Lower lobe of right lung (tissue), 2 donors: ENCODE measurements at places on chromosomes 2 and 18. TPM values are rescaled to one million over a fixed set of nuclear protein-coding genes. Genes with fewer than 3 reads are reported as not detected.

GRCh38 chr2:235616885-235617284 is 123.0 kb downstream of the AGAP1 start:
- peaks cover 13% of the 10 kb centered on the region for H3K4me1 ChIP-seq
- H3K4me3 ChIP-seq, result no peak overlapping the region
- no peaks in the 10 kb centered on the region for H3K27me3 ChIP-seq
- H3K36me3 ChIP-seq, result no peaks in the 10 kb centered on the region
- H3K27ac ChIP-seq, result peak overlapping the region; percentile 33

GRCh38 chr2:5140347-5140746 is 551.8 kb upstream of the SOX11 start:
- no peak for DNase-seq
- no peak overlapping the region for H3K4me3 ChIP-seq
- H3K4me1 ChIP-seq, result no peaks in the 10 kb centered on the region
- H3K36me3 ChIP-seq, result no peaks in the 10 kb centered on the region

DNA sequence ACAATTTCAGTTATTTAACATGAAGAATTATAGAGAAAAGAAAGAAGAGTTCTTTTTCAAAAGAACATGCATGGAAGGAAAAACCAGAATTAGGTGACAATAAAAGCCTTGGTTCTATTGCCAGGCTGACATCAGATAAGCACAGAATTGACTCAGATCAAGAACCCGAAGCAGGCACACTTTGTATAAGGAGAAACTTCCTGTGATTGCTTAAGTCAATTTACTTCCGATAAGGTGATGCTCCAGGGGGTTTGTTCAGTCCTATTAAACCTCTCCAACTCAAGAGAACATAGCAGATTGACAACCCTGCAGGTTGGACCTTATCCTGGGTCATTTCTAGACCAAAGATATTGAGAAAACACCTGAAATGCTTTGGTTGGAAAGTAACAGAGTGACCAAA is 31.4 kb downstream of the GAREM1 start:
- DNase-seq, result no peak
- H3K27me3 ChIP-seq, result no peaks in the 10 kb centered on the region
- no peak overlapping the region for H3K4me3 ChIP-seq
- peaks cover 4% of the 10 kb centered on the region for H3K4me1 ChIP-seq
- no peaks in the 10 kb centered on the region for H3K36me3 ChIP-seq
- no peak overlapping the region for H3K27ac ChIP-seq

- no peaks in the 10 kb centered on the region for H3K36me3 ChIP-seq
- H3K4me3 ChIP-seq, result no peak overlapping the region
- peaks cover 5% of the 10 kb centered on the region for H3K27me3 ChIP-seq
- DNase-seq, result no peak
These were observed 6.9 kb downstream of the INHA start for GRCh38 chr2:219578811-219579613.

GRCh38 chr18:42258301-42258965 is 303.4 kb downstream of the PIK3C3 start:
- H3K4me1 ChIP-seq, result no peaks in the 10 kb centered on the region
- H3K27ac ChIP-seq, result no peak overlapping the region
- no peak for DNase-seq
- H3K4me3 ChIP-seq, result no peak overlapping the region
- no peaks in the 10 kb centered on the region for H3K36me3 ChIP-seq

- peaks cover 9% of the 10 kb centered on the region for H3K4me1 ChIP-seq
- no peak overlapping the region for H3K27ac ChIP-seq
- no peak overlapping the region for H3K4me3 ChIP-seq
- DNase-seq, result peak; percentile 43
These were observed 24.9 kb downstream of the GLI2 start for GRCh38 chr2:120760446-120761135.

GRCh38 chr2:122378521-122378920 is 623.1 kb downstream of the TSN start:
- no peaks in the 10 kb centered on the region for H3K27me3 ChIP-seq
- H3K27ac ChIP-seq, result no peak overlapping the region
- H3K4me3 ChIP-seq, result no peak overlapping the region
- DNase-seq, result no peak
- H3K36me3 ChIP-seq, result no peaks in the 10 kb centered on the region

- peaks cover 50% of the 10 kb centered on the region for H3K4me1 ChIP-seq
- no peak for DNase-seq
- no peak overlapping the region for H3K4me3 ChIP-seq
- H3K27me3 ChIP-seq, result no peaks in the 10 kb centered on the region
These were observed 245.1 kb downstream of the NEDD4L start for GRCh38 chr18:58288921-58289797.

DNA sequence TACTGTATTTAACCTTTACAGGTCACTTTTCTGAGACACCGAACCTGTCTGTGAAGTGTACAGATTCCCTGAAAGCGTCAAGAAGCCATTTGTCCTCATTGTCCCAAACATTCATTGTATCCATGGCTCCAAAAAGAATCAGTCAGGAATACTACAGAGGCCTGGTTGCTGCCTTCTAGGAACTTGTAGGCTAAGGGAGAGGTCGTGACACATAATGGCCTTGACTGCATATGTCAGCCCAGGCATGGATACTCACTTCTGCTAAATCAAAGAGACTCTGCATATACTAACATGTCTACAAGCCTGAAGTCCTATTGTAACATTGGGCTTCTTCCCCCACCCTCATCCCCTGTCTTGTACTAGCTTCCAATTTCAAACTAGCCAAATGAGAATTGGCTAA is 40.2 kb downstream of the ONECUT2 start:
- no peak overlapping the region for H3K27ac ChIP-seq
- no peak overlapping the region for H3K4me3 ChIP-seq
- H3K36me3 ChIP-seq, result no peaks in the 10 kb centered on the region

- no peaks in the 10 kb centered on the region for H3K36me3 ChIP-seq
- H3K4me3 ChIP-seq, result no peak overlapping the region
- no peak for DNase-seq
- H3K4me1 ChIP-seq, result no peaks in the 10 kb centered on the region
- no peak overlapping the region for H3K27ac ChIP-seq
These were observed 14.8 kb downstream of the SLC16A14 start for GRCh38 chr2:230053753-230054478.

DNA sequence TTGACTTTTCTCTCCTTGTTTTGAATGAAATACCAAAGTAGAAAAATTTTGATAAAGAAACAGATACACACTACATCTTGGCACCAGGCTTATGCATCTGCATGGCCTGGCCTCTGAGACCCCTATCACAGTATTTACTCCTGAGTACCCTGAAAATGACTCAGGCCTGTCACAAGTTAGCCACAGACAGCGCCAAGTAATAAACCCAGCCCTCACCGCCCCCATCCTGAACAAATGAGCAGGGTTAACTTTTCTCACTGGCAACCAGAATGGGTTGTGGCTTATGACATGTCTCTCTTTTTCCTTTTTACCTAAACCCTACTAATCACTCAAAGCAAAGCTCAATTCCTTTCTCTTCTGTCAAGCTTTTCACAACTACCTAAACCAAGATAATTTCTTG is 35.3 kb downstream of the SPRED2 start:
- H3K36me3 ChIP-seq, result no peaks in the 10 kb centered on the region
- no peak overlapping the region for H3K4me3 ChIP-seq
- no peaks in the 10 kb centered on the region for H3K27me3 ChIP-seq

- peaks cover 43% of the 10 kb centered on the region for H3K4me1 ChIP-seq
- H3K4me3 ChIP-seq, result peak overlapping the region; percentile 80
- peak; percentile 63 for DNase-seq
- H3K27ac ChIP-seq, result peak overlapping the region; percentile 97
- no peaks in the 10 kb centered on the region for H3K27me3 ChIP-seq
These were observed 687 bp downstream of the CTDP1 start for GRCh38 chr18:79680100-79680879.

- H3K36me3 ChIP-seq, result no peaks in the 10 kb centered on the region
- no peaks in the 10 kb centered on the region for H3K27me3 ChIP-seq
- peaks cover 9% of the 10 kb centered on the region for H3K4me1 ChIP-seq
- no peak overlapping the region for H3K27ac ChIP-seq
- H3K4me3 ChIP-seq, result no peak overlapping the region
These were observed 124.0 kb downstream of the PLA2R1 start for GRCh38 chr2:159938395-159938794.

DNA sequence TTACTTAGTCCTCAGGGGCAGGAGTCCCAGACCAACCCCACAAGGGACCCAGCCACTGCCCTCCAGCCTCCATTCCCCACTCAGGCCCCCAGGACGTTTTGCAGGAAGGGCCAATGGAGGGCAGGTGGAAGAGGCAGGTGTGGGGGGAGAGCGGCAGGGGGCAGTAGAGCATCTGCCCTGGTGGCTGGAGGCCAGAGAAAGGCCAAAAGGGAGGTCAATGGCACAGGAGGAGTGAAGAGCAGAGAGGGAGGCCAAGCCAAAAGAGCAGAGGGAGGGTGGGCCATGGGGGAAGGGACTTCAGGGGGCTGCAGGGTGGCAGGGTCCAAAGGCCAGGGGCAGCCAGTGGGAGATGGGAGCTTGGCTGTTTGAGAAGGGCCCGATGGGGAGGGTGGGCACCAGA is 17.3 kb upstream of the GPR55 start:
- no peak overlapping the region for H3K27ac ChIP-seq
- no peak overlapping the region for H3K4me3 ChIP-seq
- H3K4me1 ChIP-seq, result peaks cover 10% of the 10 kb centered on the region
- H3K36me3 ChIP-seq, result no peaks in the 10 kb centered on the region
- no peaks in the 10 kb centered on the region for H3K27me3 ChIP-seq

GRCh38 chr2:177733322-177733855 is 339.2 kb downstream of the PDE11A start:
- H3K36me3 ChIP-seq, result no peaks in the 10 kb centered on the region
- H3K4me1 ChIP-seq, result no peaks in the 10 kb centered on the region
- H3K4me3 ChIP-seq, result no peak overlapping the region
- H3K27ac ChIP-seq, result no peak overlapping the region
- no peak for DNase-seq

DNA sequence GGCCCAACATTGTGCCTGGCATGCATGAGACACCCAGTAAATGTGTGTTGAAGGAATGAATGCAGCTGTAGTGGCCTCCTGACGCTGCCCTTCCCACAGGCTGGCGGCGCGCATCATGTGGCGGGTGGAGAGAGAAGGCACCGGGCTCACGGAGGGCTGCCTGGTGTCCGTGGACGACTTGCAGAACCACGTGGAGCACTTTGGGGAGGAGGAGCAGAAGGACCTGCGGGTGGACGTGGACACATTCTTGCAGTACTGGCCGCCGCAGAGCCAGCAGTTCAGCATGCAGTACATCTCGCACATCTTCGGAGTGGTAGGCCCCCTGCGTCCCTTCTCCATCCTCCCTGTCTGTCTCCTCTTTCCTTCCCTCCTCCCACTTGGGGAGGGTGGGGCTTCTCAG is 20.1 kb downstream of the SMYD1 start:
- no peaks in the 10 kb centered on the region for H3K36me3 ChIP-seq
- no peak for DNase-seq
- no peaks in the 10 kb centered on the region for H3K4me1 ChIP-seq
- no peak overlapping the region for H3K4me3 ChIP-seq
- no peaks in the 10 kb centered on the region for H3K27me3 ChIP-seq

DNA sequence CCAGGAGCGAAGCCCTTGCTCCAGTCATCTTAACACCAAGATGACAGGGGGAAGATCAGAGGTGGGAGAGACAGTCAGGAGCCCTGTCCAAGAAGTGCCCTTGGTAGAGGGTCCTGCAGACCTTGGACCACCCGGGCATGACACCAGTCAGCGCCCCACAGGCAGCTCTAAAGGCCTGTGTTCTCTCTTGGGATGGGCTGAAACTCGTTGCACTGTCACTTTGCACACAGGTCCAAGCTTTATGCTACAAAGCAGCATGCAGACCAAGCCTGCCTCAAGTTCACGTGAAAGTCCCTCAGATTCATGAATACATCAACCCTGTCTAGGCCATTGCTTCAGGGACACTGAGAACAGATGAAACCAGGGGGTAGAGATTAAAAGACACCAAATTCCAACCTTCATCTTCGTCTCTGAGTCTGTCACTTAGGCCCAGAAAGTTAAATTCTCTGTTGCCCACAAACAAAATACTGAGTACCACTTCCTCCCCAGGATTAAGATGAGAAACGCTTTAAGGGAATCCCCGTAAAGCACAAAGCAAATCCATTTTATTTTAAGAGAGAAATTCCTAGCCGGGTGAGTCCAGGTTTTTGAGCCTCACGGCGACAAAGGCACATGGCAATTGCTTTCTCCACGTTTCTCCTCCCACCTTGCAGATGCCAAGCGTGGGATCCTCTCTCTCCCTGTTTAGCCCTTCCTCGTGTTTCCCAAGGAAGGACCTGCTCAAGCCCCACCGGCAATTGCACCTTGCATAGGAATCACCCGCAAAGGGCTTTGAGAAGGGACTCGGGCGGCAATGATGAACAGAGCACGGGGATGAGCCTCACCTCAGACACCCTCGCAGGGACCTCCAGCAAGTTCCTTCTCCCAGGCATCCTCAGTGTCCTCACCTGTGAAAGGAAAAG is 75.0 kb upstream of the ID2 start:
- H3K4me3 ChIP-seq, result no peak overlapping the region
- no peaks in the 10 kb centered on the region for H3K27me3 ChIP-seq
- no peak overlapping the region for H3K27ac ChIP-seq
- no peaks in the 10 kb centered on the region for H3K36me3 ChIP-seq
- DNase-seq, result peak; percentile 21

GRCh38 chr2:150860301-150860700 is 372.8 kb upstream of the RND3 start:
- H3K27ac ChIP-seq, result no peak overlapping the region
- DNase-seq, result no peak
- no peak overlapping the region for H3K4me3 ChIP-seq
- no peaks in the 10 kb centered on the region for H3K36me3 ChIP-seq
- H3K27me3 ChIP-seq, result no peaks in the 10 kb centered on the region
- H3K4me1 ChIP-seq, result no peaks in the 10 kb centered on the region

- H3K36me3 ChIP-seq, result no peaks in the 10 kb centered on the region
- peak within 1 kb of the TSS; percentile 86 for H3K27ac ChIP-seq
- peak within 1 kb of the TSS; percentile 91 for H3K4me3 ChIP-seq
- peak; percentile 93 for DNase-seq
These were observed at the start of gene PLEKHM3 for GRCh38 chr2:208025037-208025813. TSS of gene PLEKHM3 (minus strand) at chr2:208025527. CDS start at chr2:208001639, 23,888 bp downstream.

DNA sequence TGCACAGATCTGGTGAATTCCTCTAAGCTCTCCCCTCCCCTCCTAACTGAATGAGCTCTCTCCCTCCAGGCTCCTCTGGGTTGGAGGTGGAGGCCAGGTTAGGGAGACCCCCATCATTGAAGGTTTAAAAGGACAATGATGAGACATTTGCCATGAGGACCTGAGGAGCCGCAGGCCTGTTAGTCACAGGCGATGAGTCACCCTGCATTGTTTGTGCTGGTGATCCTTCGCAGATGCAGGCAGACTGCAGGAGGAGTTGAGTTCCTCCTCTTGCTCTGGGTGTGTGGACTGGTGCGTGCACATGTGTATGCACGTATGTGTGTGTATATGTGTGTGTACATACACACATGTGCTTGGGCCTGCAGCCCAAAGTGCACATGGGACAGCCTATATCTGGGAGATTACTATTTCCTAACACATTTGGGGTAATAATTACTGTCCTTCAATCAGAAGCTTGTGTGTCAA is 42.0 kb downstream of the MCFD2 start:
- H3K4me1 ChIP-seq, result peaks cover 63% of the 10 kb centered on the region
- no peak for DNase-seq
- H3K4me3 ChIP-seq, result no peak overlapping the region
- H3K27ac ChIP-seq, result no peak overlapping the region

GRCh38 chr2:113263546-113263945 is 15.2 kb downstream of the PAX8 start:
- peaks cover 6% of the 10 kb centered on the region for H3K4me1 ChIP-seq
- no peak overlapping the region for H3K27ac ChIP-seq
- H3K4me3 ChIP-seq, result no peak overlapping the region
- no peak for DNase-seq
- no peaks in the 10 kb centered on the region for H3K27me3 ChIP-seq

RTP5 gene
- total RNA-seq, result not detected

ANO7 gene
- 1.3 TPM for total RNA-seq

ASB18 gene
- total RNA-seq, result not detected

CKAP2L gene
- 1.3 TPM for total RNA-seq

SMAD2 gene
- 161 TPM for total RNA-seq

MDH1B gene
- 3.3 TPM for total RNA-seq

CCDC85A gene
- 17.0 TPM for total RNA-seq

STARD6 gene
- not detected for total RNA-seq

CABYR gene
- total RNA-seq, result 1.2 TPM

DLGAP1 gene
- total RNA-seq, result 3.8 TPM

SERPINB4 gene
- total RNA-seq, result not detected
